ENCODE measurements at places on chromosomes 1 and 21.

DNA sequence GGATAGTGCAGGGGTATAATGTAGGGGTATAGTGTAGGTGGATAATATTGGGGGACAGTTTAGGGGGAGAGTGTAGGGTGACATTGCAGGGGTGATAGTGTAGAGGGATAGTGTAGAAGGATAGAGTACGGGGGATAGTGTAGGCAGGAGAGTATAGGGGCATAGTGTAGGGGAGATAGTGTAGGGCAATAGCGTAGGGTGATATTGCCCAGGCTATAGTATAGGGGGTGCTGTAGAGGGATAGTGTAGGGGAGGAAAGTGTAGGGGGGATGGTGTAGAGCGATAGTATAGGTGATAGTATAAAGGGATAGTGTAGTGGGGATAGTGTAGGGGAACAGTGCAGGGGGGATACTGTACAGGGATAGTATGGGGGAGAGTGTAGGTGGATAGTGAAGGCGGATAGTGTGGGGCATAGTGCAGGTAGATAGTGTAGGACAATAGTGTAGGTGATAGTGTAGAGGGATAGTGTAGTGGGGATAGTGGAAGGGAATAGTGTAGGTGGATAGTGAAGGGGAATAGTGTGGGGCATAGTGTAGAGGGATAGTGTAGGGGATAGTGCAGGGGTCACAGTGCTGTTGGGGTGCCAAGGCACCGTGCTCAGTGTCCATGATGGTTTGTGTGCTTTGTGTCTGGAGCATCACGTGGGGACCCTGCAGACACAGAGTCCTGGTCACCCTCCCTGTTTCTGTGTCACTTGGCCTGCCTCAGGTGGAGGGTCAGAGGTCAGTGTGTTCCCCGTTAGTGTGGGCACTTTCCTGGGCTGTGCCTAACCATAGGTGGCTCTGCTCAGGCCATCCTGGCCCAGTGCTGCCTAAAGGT lies 10.5 kb upstream of the ARF1 start:
- DNase-seq = no peak

DNA sequence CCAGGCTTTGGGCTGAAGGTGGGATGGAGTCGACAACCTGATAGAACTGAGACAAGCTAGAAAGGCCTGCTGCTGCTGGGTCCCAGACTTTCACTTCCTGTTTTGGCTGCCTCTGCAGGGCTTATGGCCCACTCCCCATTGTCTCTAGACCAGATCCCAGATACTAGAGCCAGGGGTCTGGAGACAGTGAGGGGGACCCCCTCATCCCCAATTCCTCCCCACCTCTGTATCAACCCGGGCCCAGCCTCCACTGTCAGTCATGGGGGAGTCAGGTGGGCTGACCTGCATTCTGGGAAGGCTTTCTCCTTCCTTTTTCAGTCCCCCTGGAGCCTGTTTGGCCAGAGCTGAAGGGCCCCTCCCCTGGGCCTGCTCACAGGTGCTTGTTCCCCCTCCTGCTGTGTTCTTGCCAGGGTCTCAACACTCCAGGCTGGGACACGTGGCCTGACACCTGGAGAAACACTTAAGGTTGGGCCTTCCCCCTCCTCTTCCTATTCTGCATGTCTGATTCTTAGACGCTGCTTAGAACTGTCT lies 18.0 kb upstream of the ETV3L start:
- DNase-seq = no peak

- no peak for DNase-seq
Measured at GRCh38 chr1:72322910-72323309, 40.6 kb upstream of the NEGR1 start.

- DNase-seq = no peak
Measured at GRCh38 chr1:184416946-184417345, 30.1 kb downstream of the C1orf21 start.

GRCh38 chr1:30407865-30408580 lies 315.4 kb downstream of the MATN1 start:
- DNase-seq = no peak
